Brain pericyte (primary cell): ENCODE measurements at places on chromosomes 6 and 20.

DNA sequence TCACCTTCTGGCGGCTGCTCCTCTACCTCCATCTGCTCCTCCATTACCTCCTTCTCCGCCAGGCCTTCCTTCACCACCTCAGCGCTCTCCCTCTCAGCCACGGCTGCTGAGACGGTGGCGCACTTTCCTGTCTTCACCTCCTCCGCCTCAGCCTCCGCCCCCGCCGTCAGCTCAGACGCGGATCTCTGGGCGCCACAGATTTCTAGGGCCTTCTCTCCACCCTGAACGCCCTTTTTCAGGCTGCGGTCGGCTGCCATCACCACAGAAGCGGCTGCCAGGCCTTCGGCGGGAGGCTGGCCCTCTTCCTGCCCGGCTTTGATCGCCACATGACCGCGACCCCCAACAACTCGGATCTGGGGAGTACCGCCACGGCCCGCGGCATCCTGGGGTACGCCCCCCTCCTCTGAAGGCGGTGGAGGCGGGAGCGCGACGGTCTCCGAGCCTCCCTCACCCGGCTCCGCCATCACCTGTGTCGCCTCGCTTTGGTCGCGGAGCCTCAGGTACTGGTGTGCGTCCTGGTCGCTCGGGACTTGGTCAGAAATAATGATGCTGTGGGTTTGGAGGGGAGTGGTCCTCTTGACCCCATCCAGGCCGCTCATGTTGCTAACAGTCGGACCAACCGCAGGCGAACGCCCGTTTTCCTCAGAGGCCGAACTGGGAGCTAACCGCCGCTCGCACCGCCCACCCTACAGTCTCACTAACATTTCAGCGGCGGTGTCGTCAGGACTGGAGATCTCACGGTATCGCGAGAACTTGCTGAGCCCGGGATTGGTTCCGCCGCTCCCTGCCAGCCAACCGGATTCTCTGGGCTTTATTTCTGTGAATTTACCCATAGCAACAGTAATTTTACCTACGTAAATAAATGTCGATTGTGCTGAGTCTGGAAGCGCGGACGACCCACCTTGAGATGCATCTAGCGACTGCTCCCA lies at the start of gene TSPYL1:
TSS of gene TSPYL1 (minus strand) at position 699 of the 929 bp plus-strand sequence. CDS start at position 599, 100 bp downstream.
- peak; percentile 85 for DNase-seq

- no peak for DNase-seq
Measured at GRCh38 chr20:62485062-62485700, 9.4 kb upstream of the GATA5 start.

GRCh38 chr20:62233684-62234083 lies 4.6 kb upstream of the OSBPL2 start:
- no peak for DNase-seq

DNA sequence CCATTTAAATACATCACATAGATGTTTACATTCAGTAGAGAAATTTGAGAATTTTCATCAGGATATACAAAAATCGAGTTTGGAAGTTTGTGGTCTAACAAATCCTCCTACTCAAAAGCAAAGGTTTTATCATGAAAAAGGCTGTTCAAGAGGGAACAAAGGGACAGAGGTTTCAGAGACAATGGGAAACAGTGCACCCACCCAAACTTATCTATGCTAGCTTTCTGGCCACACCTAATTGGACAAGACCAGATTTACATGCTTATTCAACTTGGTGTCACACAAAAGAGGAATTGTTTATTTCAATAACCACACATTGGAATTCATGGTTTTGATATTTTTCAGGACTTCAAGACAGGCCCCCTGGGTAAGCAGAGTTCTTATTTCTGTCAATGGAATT lies 28.4 kb upstream of the RSPO3 start:
- no peak for DNase-seq

GRCh38 chr6:26311012-26311384 lies 54.0 kb upstream of the BTN3A2 start:
- no peak for DNase-seq

- DNase-seq, result no peak
Measured at GRCh38 chr6:89154131-89154530, 8.3 kb downstream of the PM20D2 start.

- DNase-seq, result no peak
Measured at GRCh38 chr6:12288914-12289313, 1.2 kb upstream of the EDN1 start.

DNA sequence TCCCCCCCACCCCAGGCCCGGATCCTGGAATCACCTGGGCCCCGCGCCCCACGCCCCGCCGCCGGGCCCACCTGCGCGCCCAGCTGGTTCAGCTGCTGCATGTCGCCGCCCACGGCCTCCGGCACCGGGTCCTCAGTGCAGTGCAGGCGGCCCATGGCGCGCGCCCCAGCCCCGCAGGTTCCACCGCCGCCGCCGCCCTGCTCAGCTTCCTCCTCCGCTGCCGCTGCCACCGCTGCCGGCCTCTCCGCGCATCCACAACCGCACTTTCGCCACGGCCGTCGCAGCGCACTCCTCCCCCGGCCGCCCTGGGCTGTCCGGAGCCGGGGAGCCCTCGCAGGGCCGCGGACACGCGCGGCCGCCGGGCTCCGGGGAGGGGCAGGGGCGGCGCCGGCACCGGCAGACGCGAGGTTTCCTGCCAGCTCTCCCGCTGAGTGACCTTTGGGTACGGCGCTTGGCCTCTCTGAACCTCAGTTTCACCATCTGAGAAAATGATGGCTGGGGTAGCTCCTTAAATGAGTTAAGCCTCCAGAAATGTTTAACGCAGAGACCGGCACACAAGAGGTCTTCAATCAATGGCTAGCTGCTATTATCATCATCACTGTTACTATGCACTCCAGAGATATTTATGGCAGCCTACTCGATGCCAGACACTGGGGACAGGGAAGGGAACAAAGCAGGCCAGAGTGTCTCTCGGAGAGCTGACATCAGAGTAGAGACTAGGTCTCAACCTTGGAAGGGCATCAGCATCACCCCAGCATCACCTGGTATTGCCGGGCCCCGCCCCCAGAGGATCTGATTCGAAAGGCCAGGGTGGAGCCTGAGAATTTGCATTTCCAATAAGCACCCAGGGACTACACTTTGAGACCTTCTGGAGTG lies at the start of gene COMMD7:
TSS of gene COMMD7 (minus strand) at position 231 of the 876 bp plus-strand sequence. CDS start at position 155, 76 bp downstream.
- DNase-seq, result no peak

DNA sequence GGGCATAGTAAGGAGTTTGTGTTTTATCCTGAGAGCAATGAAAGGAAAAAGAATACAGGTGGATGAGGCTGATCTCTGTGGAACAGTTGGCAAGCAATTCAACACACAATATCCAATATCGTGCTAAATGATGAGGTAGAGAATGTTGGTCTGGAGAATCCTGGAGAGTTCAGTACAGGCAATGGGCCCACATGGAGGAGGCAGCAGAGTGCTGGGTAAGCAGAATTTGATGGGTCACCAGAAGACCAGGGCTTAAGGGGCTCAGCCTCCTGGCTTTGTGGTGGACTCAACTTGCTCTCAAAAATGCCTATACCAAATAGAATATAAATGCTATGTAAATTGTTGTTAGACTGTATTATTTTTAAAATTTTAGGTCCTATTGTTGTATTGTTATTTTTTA lies 271.5 kb upstream of the JARID2 start:
- DNase-seq, result no peak

GRCh38 chr6:161220346-161220745 lies 53.5 kb downstream of the AGPAT4 start:
- DNase-seq, result no peak

DNA sequence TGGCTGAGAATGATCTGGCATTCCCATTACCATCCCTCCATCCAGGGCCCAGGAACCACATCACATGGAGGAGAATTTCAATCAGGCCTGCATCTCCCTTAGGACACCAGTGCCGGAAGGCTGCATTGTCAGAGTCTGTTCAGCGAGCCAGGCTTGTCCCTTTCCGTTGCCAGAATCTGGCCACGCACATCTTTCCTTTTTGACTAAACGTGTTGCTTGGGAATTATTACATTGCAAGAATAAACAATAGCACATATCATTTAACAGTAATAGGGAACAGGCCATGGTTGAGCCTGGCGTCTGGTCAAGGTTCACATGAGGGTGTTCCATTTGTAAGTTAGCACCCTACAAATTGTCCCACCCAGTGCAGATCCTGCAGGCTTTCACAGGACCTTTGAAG lies 42.8 kb downstream of the SOBP start:
- DNase-seq, result no peak

GRCh38 chr6:113862112-113862511 lies 5.0 kb downstream of the MARCKS start:
- no peak for DNase-seq

GRCh38 chr6:90493332-90493731 lies 93.5 kb downstream of the MAP3K7 start:
- no peak for DNase-seq

- DNase-seq, result no peak
Measured at GRCh38 chr20:43736588-43737158, 9.9 kb upstream of the GTSF1L start.

DNA sequence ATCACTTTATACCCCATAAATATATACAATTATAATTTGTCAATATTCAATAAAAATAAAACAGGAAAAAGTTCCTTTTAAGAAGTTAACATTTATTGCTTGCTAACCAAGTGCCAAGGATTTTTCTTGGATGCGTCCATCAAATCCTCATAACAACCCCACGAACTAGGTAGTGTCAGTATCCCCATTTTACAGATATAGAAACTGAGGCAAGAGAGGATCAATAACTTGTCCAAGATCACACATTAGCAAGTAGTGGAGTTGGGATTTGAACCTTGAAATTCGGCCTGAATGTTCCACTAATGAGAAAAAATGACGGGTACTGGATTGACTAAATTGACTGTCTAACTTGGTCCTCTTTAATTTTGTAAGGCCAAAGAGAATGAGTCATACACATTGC lies 5.7 kb upstream of the L3MBTL3 start:
- DNase-seq, result no peak

GRCh38 chr6:30198166-30199084 lies 14.8 kb downstream of the TRIM26 start:
- no peak for DNase-seq

DNA sequence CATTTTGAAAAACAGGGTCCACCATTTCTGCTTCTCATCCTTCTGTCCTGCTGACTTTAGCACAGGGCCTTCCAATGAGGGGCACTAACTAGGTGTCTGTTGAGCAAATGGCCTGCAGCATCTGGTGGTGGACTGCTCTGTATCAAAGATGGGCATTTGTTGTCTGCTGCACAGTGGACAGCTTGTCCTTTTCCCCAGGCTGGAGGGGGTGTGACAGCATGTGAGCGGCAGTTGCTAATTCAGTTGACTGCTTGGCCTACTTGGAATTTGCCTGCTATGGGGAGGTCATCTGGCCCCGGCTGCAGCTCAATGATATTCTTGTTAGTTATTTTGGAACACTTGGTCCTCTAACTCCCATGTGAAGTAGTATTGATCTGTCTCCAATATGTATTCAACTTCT lies 93.7 kb downstream of the SH3BGRL2 start:
- no peak for DNase-seq

GRCh38 chr6:132725947-132726607 lies 12.2 kb upstream of the VNN1 start:
- no peak for DNase-seq

DNA sequence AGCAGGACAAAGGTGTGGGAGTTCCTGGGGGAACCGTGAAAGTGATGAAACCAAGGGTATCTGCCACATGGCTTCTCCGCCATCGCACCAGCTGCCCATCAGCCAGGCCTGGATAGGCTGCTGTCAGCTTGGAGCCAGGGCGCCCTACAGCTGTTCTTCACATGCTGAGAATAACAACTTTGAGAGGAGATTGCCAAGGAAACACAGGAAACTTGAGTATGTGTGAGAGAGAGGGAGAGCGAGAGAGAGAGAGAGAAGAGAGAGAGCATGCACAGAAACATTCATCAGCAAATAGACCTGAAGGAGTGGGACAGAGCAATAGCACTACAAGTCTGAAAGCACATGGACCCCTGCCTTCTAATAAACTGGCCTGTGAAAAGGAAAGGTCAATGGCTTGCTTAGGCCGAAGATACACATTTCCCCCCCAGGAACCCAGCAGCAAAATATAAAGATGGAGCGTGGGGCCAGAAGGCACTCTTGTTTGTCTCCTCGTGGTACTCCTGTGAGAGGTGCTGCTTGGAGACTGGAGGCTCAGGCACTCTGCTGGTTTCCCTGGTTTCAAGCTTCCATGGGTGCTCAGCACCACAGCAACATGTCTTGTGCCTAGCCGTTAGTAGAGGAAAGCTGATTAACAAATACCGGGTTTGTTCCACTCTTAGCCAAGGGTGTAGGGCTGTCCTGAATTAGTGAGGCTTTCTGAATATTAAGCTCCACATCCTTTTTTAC lies 53.0 kb downstream of the SNAP25 start:
- peak; percentile 46 for DNase-seq

GRCh38 chr20:14264869-14265268 lies 72.5 kb downstream of the FLRT3 start:
- DNase-seq, result no peak

GRCh38 chr6:136921936-136922684 lies at the start of gene SLC35D3:
Gene SLC35D3, plus strand, starts transcription at chr6:136922301. Its CDS starts 128 bp downstream, at chr6:136922429.
- DNase-seq, result no peak

DNA sequence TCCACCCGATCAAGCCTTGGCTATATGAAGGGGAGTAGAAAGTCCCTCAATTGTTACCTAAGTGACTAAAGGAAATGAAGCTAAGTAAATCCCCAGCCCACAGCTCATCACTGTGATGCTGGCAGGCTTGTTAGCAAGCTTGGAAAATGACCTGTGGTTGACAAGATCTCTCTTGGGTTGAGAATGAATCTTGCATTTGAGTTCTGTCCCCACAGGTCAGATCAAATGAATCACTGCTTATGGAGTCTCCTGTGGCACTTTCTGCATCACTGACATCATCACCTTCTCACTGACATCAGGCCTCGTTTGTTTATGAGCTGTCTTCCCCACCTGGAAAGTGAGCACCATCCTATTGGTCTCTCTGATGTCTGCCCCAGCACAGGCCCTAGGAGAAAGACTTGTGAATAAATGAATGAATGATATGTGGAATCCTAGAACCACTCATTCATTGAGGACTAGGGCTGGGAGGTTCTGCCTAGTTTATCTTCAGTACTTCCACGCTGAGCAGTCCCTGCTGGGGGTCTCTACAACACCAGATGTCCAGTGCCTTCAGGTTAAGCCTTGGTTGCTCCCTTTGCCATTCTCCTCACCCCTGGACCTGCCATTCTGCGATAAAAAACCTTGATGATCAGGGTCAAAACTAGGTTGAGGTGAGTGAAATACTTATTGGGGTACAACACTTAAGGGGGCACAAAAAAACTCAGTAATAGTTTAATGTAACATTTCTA lies 318.4 kb upstream of the MOCS1 start:
- DNase-seq, result no peak

DNA sequence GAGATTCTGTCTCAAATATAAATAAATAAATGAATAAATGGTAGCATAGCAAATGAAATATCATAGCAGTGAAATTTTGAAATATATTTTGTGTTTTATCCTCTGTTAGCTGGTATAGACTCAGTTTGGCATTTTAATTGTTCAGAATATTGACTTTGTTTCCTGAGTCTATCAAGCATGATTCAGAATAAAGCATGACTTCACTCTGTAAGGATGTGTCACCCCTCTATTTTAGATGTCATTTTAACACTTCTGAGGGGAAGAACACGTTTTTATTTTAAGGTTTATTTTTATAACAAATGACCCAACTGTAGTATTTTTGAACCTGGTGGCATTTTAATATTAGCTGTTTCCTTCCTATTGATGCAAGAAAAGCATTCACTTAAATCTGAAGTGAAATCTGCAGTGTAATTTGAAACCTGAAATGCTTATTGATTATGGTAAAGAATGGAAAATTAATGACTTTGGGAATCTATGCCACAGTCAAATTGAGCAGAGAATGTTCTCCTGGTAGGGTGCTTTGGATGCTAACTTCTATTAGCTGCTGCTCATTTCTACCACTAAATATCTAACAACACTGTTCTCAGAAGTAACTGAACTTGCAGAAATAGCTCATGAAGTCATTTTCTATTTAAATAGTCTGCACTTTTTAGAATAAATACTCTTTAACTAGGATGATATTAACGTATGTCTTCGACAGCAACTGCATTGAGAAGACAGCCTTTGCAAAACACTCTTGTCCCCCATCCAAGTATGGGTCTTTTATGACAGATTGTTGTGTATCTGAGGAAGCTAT lies 114.2 kb downstream of the SOX4 start:
- DNase-seq, result no peak
